NCI-H1417 treated with DMSO at 0.1 percent for 48 hours (cell line): ENCODE measurements at places on chromosomes 7 and 10.

GRCh38 chr7:51577390-51577789 lies 260.8 kb upstream of the COBL start:
- DNase-seq: no peak

GRCh38 chr10:112669989-112670388 lies 223.0 kb downstream of the VTI1A start:
- DNase-seq: no peak

- DNase-seq: no peak
Observed at GRCh38 chr7:140316165-140316661, 82.1 kb downstream of the SLC37A3 start.

DNA sequence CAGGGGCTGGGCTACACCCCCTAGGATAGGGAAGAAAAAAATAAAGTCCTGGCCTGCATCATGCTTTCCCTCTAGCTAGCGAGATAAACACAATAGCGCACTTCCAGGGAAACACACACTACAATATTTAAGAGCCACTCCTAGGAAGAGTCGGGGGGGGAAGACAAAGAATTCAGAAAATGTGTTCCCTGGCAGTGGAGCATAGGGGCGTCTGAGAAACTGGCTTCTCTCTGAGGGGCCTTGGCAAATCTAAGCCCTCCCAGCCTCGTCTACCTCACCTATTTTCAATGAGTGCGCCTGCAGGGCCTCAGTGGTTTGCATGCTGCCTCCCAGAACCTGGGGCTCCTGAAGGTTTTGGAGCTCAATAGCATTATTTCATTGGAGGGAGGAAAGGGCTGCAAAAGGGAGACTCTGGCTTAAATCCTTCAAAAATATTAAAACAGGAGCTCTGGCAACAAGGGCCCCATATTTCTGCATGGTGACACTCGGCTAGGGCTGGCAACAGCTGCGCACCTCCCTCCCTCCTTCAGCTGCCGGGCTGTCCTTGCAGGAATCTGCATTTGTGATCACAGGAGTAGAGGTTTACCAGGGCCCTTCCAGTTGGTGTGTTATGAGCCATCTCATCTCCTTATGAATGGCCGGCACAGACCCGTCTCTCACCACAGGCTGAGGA lies 10.8 kb downstream of the ANXA11 start:
- no peak for DNase-seq

DNA sequence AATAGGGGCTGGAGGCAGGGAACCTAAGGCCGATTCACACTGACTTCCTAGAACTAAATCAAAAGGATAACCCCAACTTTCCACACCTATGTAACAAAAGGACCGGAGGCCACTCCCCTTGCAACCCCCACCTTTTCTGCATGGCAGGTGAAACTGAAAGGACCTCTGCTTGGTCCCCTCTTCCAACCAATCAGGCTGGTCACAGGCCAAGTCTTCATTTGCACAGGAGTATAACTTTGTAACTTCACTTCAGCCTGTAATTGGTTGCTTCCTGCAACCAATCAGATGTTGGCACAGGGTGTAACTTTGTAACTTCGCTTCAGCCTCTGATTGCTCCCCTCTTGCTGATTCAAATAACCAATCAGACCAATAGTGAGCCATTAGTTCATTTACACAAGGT lies 190.0 kb downstream of the FAM107B start:
- DNase-seq: no peak

DNA sequence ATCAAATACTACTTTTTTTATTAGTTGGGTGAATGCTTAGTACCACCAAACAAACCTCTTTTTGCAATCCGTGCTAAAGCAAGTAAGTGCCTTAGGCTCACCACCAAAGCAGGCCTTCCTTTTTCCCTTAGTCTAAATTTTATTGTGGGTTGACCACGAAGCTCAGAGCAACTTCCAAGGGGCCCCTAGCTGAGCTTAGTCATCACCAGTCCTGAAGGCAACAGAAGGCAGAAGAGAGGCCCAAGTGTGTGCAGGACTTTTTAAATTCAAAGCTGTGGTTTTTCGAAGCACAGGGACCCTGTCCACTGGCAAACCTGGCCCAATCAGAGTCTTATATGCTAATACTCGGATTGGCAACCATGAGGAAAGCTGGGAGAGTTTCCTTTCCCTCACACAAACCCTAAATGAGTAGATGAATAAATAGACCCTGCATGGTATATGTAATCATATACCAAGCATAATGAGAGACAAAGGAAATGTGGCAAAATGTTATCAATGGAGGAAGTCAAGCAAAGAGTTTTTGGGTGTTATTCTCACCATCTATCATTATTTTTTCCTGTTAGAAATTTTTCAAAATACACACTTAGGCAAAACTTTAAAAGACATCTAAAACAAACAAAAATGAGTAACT lies 453.2 kb upstream of the GALNT17 start:
- DNase-seq: no peak

DNA sequence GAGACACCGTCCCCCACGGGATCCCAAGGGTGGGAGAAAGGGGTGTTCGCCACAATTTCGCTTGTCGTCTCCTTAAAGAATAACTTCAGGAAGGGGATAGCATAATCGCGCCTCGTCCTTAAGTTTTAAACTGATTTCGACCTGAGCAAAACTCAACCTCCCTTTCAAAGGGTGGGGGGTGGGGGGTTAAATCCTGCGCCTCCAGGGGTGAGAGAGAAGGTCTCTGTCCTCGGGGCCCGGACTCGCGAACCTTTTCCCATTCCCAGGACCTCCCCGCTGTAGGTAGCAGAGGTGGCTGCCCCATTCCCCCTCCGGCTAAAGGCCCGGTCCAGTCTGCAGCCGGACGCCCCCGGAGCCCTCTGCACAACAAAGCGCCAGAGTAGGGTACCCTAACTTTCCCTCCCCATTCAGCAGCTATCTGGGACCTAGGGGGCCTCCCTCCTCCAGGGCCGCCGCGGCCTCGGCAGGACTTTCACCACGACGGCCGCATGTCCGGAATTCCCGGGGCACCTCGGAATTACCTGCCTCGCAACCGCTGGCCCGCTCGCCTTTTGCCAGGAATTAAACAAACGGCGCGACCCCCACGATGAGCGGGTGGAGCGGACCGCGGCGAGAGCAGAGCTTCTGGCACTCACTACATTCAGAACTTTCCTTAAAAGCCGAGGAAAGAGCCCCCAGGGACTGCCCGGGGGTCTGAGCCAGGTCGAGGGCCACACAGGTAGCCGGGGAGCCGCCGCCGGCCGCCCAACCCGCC lies 1.7 kb downstream of the CDK6 start:
- no peak for DNase-seq

DNA sequence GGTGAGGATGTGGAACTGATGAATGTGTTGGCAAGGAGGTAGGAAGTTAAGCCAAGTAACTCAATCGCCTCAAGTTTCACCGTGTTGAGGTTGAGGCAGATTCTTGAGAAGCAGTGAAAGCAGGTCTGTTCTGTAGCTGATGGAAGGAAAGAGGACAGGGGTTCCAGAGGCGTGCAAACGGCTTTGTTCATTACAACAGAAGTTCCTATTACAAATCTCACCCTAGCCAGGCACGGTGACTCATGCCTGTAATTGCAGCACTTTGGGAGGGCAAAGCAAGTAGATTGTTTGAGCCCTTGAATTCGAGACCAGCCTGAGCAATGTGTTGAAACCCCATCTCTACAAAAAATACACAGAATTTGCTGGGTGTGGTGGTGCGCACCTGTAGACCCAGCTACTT lies 36.9 kb upstream of the PTF1A start:
- DNase-seq: no peak

- no peak for DNase-seq
Observed at GRCh38 chr7:148901178-148901577, 17.1 kb upstream of the EZH2 start.

GRCh38 chr10:15436696-15437095 lies 65.6 kb upstream of the FAM171A1 start:
- DNase-seq: no peak

DNA sequence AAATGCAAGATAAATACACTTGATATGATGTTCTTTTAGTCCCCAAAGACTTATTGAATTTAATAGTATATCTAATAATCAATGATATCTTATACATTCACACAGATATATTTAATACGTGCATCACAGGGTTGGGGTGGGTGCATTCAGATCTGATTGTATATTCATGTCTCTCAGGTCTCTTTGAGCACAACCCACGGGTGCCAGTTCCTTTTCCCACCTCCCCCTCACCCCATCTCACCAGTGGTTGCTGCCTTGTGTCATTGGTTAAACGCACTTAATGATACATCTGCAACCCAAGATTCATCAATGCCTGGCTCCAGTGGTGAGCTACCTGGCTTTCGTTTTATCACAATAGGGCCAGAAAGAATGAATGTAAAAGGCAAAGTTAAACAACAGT lies 6.2 kb downstream of the LRIT1 start:
- DNase-seq: no peak

DNA sequence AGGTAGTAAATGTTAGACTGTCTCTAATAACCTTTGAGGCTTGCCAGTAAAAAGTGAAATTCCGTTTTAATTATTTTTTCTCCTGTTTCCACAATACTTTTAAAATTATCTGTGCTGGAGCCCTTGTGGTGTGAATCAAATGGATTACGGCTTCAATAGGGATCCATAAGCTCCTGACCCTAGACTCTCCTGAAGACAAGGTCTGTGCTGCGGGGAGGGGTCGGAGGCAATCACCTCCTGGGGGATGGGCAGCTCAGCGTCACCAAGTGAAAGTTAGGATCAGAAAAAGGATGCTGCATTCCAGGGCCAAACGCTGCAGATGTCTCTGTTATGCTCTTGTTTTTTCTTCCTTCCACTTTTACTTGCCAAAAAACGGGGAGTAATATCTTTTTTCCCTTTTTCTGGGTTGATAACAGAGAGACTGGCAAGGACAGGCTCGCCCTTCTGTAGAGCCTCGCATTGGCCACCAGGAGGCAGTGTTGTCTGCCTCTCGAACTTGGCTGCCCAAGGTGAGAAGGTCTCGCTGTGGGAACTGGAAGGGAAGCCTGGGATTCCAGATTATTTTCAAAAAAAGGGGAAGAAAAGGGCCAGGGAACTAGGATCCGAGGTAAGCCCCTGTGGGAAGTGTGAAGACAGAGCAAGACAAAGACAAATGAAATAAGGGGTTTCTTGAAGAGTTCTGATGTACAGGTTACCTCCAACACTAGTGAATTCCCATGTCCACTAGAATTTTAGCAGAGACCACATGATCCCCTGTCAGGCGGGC lies 621.9 kb downstream of the ACTR3B start:
- no peak for DNase-seq

DNA sequence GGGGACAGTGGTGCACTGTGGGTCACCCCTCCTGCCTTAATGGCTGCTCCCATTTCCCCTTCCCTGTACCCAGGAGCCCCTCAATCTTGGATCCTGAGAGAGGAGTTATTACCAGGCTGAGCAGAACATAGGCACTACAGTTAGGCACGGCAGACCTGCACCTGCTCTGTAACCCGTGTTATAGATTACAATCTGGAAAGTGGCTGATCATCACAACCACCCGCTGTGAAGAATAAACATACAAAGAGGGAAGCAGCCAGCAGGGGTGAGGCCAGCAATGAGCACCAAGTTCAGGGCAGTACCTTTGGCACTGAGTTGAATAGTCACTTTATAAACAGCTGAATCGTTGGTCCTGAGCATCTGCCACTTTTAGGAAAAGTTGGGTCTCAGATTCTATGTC lies 1.7 kb downstream of the CDHR1 start:
- DNase-seq: peak; percentile 37

DNA sequence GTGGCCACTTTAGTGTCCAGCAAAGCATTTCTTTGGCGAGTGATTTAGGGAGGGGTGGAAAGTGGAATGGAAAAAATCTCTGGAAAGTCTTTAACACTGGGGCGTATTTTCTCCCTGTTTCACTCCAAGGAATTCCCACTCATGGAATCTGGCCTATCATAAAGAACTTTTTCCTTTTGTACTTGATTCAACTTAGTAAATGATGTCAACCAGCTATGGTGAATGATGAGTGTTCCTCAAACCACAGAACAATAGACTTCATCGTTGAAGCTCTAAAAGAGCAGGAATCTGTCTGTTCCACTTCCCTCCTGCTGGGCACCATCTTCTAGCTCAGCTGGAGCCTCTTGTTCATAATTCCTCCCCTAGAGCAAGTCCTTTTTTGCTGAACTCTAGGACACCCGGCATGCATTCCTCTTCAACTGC lies 66.5 kb downstream of the EPDR1 start:
- no peak for DNase-seq

DNA sequence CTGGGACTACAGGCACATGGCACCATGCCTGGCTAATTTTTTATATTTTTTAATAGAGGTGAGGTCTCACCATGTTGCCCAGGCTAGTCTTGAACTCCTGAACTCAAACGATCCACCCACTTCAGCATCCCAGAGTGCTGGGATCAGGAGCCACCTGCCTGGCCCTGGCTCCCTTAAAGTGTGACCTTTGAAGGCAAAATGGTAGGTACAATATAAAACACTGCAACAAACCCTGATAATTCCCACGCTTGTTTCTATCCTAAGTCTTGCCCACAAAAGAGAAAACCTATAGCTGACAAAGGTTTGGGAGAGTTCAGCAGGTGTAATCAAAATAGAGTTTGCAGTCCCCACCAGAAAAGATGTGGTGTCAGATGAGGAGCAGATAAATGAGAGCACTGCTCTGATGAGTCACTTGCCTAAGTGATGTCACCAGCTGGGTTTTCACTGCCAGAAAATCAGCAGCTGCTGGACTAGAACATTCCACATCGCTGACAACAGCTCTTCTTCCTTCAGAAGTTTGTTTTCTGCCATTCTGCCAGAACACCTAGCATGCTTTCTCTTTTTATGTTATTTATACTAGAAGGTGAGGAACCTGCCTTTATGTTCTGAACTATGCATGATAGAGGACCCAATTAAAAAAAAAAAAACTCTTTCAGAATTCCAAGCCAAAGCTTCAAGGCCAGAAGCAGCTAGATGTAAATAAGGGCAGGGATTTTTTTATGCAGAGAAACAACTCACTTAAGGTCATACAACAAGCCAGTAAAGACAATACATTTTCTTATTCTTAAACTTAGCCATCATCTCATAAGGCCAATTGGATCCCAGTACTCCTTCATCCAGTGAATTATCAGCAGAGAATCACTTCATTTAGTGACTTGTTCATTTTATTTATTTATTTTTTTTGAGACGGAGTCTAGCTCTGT lies 18.0 kb downstream of the PURB start:
- DNase-seq: no peak

DNA sequence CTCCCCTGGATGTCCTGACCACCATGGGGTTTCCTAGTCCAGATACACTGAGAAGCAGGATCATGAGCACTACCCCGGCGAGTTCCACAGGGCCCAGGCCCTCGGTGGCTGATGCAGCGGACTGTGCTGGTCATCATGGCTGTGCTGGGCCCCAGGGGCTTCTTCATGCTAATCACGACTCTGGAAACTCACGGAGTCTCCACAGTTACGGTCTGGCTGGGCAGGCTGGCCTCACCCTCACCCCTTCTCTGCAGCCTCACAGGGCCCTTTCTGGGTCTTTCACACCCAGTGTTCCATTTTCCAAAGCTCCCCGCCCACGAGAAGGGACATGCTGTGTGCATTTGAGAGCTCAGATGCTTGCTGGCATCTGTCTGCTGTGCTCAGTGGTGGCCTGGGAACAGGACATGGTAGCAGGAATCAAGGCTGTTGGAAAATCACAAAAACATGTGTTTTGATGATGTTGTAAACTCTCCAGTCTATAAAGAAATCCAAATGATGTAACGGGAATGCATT lies 119.0 kb downstream of the PTPN20 start:
- no peak for DNase-seq
